Tibial artery (tissue), 4 donors: ENCODE measurements at places on chromosomes 11 and 22.
A peak's percentile ranks its signal among the peaks of the same experiment; 100 is the strongest.

DNA sequence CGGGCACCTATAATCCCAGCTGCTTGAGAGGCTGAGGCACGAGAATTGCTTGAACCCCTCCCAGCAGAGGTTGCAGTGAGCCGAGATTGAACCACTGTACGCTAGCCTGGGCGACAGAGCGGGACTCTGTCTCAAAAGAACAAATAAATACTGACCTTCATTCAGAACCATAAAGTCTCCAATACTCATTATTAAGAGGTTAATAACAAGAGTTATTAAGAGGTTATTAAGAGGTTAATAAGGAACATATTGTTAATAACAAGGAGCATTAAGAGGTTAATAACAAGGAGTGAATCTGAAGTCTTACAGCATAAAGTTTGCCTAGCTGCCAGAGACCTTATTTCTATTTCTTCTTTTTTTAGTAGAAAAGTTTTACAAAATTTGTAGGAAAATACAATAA, 7.6 kb downstream of the CELF1 start:
- H3K27ac ChIP-seq: no peak overlapping the region
- no peak for DNase-seq
- peaks cover 22% of the 10 kb centered on the region for H3K4me1 ChIP-seq
- H3K27me3 ChIP-seq: no peaks in the 10 kb centered on the region

- H3K4me3 ChIP-seq: no peak overlapping the region
- no peak for DNase-seq
- H3K27me3 ChIP-seq: no peaks in the 10 kb centered on the region
- no peaks in the 10 kb centered on the region for H3K36me3 ChIP-seq
- no peak overlapping the region for H3K27ac ChIP-seq
Measured at GRCh38 chr11:63567044-63567840, 4.1 kb upstream of the PLAAT2 start.

GRCh38 chr22:46087816-46088277, 62.5 kb upstream of the PPARA start:
- H3K4me1 ChIP-seq: peaks cover 97% of the 10 kb centered on the region
- peaks cover 7% of the 10 kb centered on the region for H3K36me3 ChIP-seq
- no peaks in the 10 kb centered on the region for H3K27me3 ChIP-seq
- peak overlapping the region; percentile 40 for H3K4me3 ChIP-seq
- DNase-seq: peak; percentile 98

GRCh38 chr11:112477581-112478317, 217.1 kb upstream of the PLET1 start:
- H3K4me3 ChIP-seq: no peak overlapping the region
- peaks cover 3% of the 10 kb centered on the region for H3K27me3 ChIP-seq
- no peaks in the 10 kb centered on the region for H3K36me3 ChIP-seq
- DNase-seq: no peak

- no peak for DNase-seq
- no peak overlapping the region for H3K4me3 ChIP-seq
- H3K27me3 ChIP-seq: no peaks in the 10 kb centered on the region
- H3K4me1 ChIP-seq: no peaks in the 10 kb centered on the region
- no peaks in the 10 kb centered on the region for H3K36me3 ChIP-seq
- no peak overlapping the region for H3K27ac ChIP-seq
Measured at GRCh38 chr11:100932474-100933100, 197.0 kb downstream of the PGR start.

- no peak overlapping the region for H3K27ac ChIP-seq
- no peaks in the 10 kb centered on the region for H3K36me3 ChIP-seq
- no peaks in the 10 kb centered on the region for H3K27me3 ChIP-seq
- H3K4me1 ChIP-seq: no peaks in the 10 kb centered on the region
- DNase-seq: no peak
Measured at GRCh38 chr11:60206616-60207015, 23.7 kb upstream of the MS4A6A start.

DNA sequence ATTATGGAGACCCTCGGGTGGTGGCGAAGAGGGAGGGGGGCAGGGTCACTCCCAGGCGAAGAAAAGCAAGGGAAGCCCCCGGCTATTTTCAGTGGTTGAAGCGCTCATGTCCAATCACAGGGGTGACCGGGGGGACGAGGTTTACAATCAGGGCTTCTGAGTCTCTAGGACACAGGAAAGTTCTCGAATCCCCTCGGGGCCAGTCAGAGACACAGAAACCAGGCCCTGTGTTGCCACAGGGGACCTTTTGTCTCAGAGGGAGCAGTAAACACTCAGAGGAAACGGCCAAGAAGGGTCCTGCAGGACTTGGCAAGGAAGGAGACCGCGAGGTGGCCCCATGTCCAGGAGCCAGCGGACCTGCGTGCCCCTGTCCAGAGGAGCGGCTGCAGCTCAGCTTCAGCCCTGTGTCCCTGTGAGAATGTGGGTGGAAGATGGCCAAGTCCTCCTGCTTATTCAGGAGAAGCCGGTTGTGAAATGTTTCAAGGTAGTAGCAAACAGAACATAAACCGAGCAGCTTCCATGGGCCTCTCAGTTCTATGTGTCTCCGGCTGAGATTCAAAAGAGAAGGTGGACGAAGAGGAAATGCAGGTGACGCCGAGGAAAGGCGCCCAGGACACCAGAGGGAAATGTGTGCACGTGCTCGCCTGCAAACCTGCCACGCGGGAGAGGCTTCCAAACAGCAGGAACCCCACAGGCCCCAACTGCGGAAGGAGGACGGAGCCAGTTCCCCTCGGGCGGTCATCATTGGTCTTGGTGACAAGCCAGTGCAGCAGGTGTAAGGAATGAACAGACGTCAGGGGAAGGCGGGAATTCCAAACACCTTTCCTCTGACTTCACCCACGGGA, 357.6 kb downstream of the BRD1 start:
- no peaks in the 10 kb centered on the region for H3K4me1 ChIP-seq
- no peak overlapping the region for H3K27ac ChIP-seq
- DNase-seq: no peak
- H3K4me3 ChIP-seq: no peak overlapping the region
- peaks cover 6% of the 10 kb centered on the region for H3K27me3 ChIP-seq
- no peaks in the 10 kb centered on the region for H3K36me3 ChIP-seq

GRCh38 chr11:83865636-83866461, 579.7 kb upstream of the CCDC90B start:
- H3K36me3 ChIP-seq: no peaks in the 10 kb centered on the region
- H3K27me3 ChIP-seq: no peaks in the 10 kb centered on the region
- H3K27ac ChIP-seq: no peak overlapping the region
- H3K4me3 ChIP-seq: no peak overlapping the region
- no peaks in the 10 kb centered on the region for H3K4me1 ChIP-seq

GRCh38 chr11:113876798-113877669, 1.7 kb upstream of the USP28 start:
- no peak overlapping the region for H3K4me3 ChIP-seq
- no peaks in the 10 kb centered on the region for H3K36me3 ChIP-seq
- no peak overlapping the region for H3K27ac ChIP-seq
- H3K27me3 ChIP-seq: no peaks in the 10 kb centered on the region

DNA sequence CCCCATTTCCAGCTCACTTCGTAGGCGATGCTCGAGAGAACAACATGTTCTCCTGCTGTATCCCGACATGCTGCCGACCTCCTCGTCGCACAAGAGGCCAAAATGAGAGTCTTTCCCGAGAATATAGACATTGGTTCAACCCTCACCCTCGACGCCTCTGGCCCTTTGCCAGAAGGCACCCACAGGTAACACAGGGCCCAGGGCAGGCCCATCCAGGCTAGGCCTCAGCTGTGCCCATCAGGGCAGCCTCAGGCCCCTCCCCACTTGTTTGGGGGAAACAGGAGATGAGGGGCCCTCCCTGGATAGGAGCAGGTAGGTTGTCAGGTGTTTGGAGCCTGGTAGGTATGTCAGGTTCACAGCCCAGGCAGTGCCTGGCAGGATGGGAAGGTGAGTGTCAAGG, 2.7 kb upstream of the RGL4 start:
- H3K4me3 ChIP-seq: no peak overlapping the region
- peaks cover 11% of the 10 kb centered on the region for H3K36me3 ChIP-seq
- H3K4me1 ChIP-seq: no peaks in the 10 kb centered on the region
- H3K27me3 ChIP-seq: no peaks in the 10 kb centered on the region
- no peak for DNase-seq
- no peak overlapping the region for H3K27ac ChIP-seq

DNA sequence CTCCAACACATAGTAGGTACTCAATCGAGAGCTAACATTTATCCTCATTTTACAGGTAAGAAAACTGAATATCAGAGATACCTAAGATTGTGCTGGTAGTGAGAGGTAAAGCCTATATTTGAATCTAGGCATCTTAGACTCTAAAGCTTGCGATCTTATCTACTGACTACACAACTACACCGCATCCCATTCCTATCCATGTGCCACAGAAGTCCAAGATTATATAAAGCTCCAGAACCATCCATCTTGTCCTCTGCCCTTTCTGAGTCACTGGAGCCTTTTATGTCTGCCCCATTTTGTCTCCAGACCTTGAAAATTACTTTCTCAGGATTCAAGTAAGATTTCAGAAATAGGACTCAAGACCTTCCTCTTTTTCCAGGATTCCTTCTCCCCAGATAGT, 84.4 kb downstream of the OR5AK2 start:
- DNase-seq: no peak
- peaks cover 9% of the 10 kb centered on the region for H3K4me1 ChIP-seq
- H3K27me3 ChIP-seq: no peaks in the 10 kb centered on the region
- no peak overlapping the region for H3K4me3 ChIP-seq

- no peaks in the 10 kb centered on the region for H3K4me1 ChIP-seq
- no peak overlapping the region for H3K4me3 ChIP-seq
- DNase-seq: no peak
- no peaks in the 10 kb centered on the region for H3K36me3 ChIP-seq
Measured at GRCh38 chr11:40513281-40513680, 946.2 kb downstream of the LRRC4C start.

DNA sequence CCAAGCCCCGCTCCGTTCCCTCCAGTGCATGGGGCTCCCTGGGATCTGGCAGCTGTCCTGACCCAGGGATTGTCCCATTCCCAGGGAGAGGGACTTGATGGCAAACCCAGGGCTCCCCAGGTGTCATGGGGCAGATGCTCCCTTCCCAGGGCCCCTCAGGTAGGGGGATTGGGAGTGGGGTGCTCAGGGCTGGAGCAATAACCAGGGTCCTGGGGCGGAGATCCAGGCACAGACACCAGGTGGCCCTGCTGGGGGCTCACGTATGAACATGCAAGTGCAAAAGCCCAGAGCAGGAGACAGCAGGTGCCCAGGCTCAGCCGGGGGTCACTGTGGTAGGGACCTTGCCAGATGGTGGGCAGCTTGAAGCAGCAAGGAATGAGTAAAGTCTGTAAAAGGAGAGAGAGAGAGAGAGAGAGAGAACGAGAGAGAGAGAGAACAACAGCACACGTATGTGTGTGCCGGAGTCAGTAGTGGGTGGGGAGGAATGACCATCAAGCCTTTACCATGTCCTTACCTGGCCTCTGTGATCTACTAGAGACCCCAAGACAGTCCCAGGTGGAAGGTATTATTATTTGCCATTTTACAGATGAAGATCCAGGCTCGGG, 19.3 kb upstream of the MPPED1 start:
- H3K4me3 ChIP-seq: no peak overlapping the region
- no peaks in the 10 kb centered on the region for H3K4me1 ChIP-seq
- no peak for DNase-seq
- H3K36me3 ChIP-seq: no peaks in the 10 kb centered on the region
- no peak overlapping the region for H3K27ac ChIP-seq
- H3K27me3 ChIP-seq: peaks cover 37% of the 10 kb centered on the region

- DNase-seq: no peak
- no peaks in the 10 kb centered on the region for H3K4me1 ChIP-seq
- H3K4me3 ChIP-seq: no peak overlapping the region
- no peaks in the 10 kb centered on the region for H3K36me3 ChIP-seq
Measured at GRCh38 chr11:133999355-133999754, 42.6 kb upstream of the IGSF9B start.

DNA sequence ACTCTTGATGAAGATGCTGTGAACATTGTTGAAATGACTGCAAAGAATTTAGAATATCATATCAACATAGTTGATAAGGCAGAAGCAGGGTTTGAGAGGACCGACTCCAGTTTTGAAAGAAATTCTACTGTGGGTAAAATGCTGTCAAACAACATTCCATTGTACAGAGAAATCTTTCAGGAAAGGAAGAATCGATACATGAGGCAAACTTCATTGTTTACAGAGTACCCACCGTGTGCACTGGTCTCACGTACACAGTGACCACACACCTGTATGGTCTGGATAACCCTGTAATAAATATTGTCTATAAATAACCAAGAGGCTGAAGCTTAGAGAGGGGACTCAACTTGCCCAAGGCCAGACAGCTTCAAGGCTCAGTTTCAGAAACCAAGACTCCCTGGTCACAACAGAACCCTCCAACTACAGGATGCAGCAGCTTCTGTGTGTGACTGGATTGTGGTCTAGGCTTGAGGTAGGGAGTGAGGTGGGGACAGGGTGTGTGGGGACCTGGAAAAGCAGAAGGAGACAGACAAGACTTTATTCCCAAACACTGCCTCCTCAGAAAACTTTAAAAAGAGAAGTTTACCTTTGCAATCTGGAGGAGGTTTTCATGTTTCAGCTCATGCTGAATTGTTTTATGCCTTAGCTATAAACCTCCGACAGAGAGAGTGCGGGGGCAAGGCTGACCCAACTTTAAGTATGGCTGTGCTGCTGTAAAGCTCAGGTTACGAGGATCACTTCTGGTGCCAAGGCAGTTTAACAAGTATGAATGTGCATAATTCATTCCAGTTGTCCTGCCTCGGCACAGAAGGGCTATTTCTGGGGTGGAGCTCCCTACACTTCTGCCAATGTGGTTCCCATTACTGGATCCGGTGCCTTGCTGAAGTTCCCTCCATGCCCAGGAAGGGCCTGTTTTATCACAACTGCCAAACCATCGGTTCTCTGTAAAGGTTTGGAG, 372.6 kb upstream of the NARS2 start:
- H3K27ac ChIP-seq: no peak overlapping the region
- no peaks in the 10 kb centered on the region for H3K4me1 ChIP-seq
- no peak overlapping the region for H3K4me3 ChIP-seq
- no peaks in the 10 kb centered on the region for H3K36me3 ChIP-seq

DNA sequence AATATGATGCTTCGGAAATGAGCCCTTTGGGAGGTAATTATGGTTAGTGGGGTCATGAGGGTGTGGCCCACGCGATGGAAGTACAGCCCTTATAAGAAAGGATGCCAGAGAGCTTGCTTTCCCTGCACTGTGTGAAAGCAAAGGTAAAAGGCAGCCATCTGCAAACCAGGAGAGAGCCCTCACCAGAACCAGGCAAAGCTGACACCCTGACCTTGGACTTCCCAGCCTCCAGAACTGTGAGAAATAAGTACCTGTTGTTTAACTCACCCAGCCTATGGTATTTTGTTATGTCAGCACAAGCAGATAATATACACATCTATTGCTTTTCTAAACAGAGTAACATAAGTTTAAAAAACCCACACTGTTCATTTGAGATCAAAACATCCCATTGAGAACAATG, 50.7 kb downstream of the SYN3 start:
- H3K27me3 ChIP-seq: no peaks in the 10 kb centered on the region
- H3K4me3 ChIP-seq: no peak overlapping the region
- no peak for DNase-seq
- no peak overlapping the region for H3K27ac ChIP-seq

GRCh38 chr22:21845558-21846453, 21.6 kb downstream of the MAPK1 start:
- H3K4me3 ChIP-seq: no peak overlapping the region
- DNase-seq: no peak
- H3K36me3 ChIP-seq: no peaks in the 10 kb centered on the region
- no peak overlapping the region for H3K27ac ChIP-seq
